CMK (cell line): ENCODE measurements at places on chromosomes 12 and 14.

DNA sequence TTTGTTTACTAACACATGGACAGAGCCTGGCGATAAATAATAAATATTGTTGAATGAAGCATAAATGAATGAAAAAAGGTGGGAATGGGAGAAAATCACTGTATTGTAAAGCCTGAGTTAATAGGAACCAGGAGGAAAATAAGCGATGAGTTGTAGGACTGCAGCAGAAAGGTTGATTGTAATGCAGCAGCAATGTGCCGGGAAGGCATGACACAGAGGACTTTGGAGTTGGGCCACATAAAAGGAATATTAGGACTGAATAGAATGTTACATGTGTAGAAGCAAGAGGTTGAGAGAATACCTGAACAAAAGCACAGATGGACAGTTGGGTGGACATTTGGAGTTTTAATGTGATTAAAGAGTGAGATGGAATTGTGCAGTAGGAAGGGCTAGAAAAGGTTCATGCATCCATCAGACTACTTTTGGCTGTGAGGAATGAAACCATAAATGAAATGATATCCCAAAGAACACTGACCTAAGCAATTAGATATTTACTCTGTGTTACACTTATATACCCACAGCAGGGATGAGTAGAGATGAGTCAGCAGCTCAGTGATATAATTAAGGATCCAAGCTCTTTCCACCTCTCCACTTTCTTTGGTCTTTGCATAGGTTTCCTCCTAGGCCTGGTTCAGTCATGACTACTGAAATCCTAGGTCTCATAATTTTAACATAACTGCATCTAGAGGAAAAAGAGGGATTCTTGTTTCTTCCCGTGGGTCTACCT lies 55.4 kb downstream of the CCER1 start:
- DNase-seq, result no peak

GRCh38 chr12:20434996-20435395 lies 66.7 kb downstream of the PDE3A start:
- DNase-seq, result no peak

DNA sequence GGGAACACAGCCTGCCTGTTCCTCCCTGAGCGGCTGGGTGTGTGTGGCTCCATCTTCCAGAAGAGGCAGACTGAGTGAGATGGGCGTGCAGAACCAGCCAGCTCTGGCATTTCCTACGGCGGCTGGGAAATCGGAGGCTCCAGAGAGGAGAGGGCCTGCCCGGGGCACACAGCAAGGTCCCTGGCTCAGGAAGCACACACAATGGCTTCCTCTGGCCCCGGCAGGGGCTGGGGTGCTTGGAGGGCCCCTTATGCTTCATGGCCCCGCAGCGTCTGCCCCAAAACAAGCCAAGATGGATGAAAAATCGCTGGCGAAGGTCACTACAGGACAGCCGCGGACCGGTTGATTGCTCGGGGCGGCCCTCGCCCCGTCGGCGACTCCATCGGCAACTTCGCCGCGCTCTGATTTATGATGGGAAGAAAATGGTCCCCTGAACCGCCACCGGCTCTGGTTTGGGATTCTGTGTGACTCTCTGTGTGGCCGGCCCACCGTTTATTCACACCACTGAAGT lies 191.5 kb upstream of the C14orf180 start:
- DNase-seq, result no peak

DNA sequence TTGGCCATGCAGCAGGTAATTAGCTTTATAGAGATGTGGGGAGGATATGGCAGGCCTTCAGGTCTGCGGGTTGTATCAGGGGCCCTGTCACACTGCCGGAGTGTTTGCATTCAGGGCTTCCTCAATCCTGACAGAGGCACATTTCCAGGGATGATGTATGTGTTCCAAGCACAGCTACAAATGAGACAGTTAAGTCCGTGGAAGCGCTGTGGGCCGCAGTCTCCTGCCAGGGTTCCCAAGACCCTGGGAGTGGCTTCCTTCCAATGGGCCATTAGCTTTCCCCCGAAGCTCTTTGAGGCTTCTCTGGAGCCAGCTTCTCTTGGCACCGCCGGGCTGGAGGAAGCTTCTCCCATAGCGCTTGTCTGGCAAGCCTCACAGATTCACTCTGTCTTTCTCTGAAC lies 1524.7 kb upstream of the TMEM132C start:
- DNase-seq, result no peak

GRCh38 chr12:79769189-79769859 lies 78.6 kb upstream of the PAWR start:
- DNase-seq, result no peak

DNA sequence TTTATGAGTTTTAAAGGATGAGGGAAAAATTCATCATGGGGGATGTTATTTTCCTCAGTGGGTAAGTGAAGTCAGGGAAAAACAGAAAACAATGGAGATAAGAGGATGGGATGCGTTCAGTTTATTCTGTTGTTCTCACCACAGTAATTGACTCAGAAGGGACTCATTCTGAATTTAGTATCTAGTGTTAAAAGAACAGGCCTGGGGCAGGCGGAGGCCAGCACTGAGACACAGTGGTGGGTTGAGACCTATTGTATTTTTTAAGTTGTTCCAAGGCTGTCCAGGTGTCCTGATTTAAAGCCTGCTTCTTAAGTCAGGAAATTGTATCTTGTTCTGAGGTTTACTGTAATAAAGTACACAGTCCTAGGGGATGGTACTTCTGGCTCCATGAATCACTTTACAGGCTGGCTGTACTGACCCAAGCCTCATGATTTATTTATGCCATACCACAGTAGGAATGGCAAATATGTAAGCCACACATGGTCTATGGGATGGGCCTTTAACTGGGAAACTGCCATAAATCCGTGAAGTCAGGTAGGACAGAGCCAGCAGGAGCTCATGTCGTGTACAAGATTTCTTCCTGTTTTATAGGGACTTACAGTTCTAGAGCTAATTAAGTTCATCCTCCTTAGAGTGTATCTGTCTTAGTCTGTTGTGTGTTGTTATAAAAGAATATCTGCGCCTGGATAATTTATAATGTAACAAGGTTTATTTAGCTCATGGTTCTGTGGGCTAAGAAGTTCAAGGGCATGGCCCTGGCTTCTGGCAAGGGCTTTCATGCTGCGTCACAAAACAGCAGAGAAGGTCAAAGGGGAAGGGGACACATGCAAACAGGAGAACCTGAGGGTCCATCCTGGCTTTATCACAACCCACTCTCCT lies 244.1 kb downstream of the FBXL14 start:
- no peak for DNase-seq

DNA sequence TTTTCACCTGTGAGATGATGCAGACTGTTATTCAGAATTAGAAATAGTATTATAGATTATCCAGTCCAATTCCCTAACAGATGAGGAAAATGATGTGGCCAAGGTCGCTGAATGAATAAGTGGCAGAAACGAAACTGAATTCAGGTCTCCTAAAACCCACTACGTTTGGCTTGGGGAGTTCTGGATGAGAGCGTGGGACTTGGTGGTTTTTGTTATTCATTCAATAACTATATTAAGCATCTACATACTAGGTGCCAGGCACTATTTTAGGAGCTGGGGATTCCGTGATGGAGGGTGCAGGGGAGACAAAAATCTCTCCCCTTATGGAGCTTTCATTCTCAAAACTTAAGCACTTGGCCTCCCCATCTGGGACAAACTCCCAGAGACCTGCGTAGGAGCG lies 813 bp upstream of the CCDC184 start:
- DNase-seq, result no peak

GRCh38 chr12:131737150-131737827 lies 26.4 kb downstream of the SFSWAP start:
- no peak for DNase-seq

- DNase-seq, result no peak
Observed at GRCh38 chr14:50044042-50044651, 72.2 kb downstream of the VCPKMT start.

DNA sequence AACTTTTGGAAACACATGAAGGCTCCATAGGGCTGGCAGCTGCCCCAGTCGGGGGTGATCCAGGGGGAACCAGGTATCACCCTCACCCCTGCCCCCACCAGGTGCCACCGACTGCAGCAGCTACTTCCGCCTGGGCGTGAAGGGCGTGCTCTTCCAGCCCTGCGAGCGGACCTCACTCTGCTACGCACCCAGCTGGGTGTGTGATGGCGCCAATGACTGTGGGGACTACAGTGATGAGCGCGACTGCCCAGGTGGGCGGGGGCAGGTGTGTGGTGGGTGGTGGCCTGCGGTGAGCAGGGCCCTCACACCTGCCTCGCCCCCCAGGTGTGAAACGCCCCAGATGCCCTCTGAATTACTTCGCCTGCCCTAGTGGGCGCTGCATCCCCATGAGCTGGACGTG lies 22.3 kb upstream of the NXPH4 start:
- no peak for DNase-seq

GRCh38 chr14:70658899-70659298 lies 17.2 kb downstream of the TTC9 start:
- DNase-seq, result no peak

DNA sequence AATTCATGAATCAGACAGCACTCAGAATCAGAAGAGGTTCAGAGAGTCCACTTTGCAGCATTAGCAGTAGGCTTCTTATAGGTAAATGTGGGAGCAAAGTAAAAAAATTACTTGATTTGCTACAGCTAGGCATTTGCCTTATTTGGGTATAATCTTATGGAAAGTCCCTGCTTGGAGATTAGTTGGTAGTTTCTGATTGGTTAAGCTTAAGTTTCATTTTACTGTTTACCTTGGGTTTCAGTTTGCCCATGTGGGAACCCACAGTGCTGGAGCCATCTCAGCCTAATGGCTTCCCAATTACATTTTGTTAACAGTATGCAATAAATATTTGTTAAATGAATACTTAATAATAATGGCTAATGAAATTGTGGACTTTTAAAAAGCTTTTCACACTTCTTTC lies 311.0 kb upstream of the FLRT2 start:
- no peak for DNase-seq

- DNase-seq, result no peak
Observed at GRCh38 chr12:49261721-49262120, 3.2 kb upstream of the TUBA1C start.

DNA sequence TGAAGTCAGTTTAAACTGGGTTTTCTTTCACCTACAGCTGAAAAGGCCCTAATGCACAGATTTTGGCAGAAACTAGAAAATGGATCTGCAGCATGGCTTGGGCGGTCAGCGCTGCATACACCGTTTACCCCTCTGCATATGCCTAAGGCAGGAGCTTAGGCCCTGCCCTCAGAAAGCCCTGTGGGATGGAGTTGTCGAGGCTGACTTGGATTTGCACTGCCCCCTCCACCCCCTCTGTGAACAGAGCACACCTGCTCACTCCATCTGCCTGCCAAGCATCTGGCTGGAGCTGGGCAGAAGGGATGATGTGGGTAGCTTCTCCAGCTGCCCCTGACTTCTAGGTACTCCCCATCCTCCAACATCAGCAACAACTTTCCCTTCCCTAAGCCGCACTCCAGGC lies 41.9 kb downstream of the TTC7B start:
- no peak for DNase-seq

GRCh38 chr14:64685371-64686281 lies 18.6 kb upstream of the PLEKHG3 start:
- DNase-seq, result no peak

- no peak for DNase-seq
Observed at GRCh38 chr12:13179211-13180074, 17.1 kb upstream of the EMP1 start.

GRCh38 chr14:35534873-35535482 lies 1.0 kb downstream of the INSM2 start:
- no peak for DNase-seq

DNA sequence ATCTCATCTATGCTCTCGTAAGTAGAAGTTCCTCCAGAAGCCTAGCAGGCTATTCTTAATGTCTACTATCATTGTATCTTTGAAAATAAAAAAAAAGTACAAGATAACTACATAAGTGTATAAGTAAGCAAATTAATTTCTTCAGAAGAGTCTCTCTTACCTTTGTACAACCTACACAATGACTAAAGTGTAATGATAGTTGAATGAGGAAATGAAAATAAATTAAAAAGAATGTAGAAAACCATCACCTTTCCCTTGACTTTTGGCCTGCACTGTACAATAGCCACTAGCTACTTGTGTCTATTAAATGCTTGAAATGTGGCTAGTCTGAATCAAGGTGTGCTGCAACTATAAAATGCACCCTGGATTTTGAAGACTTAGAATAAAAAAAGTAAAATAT lies 229.9 kb upstream of the FOXN3 start:
- DNase-seq, result no peak

DNA sequence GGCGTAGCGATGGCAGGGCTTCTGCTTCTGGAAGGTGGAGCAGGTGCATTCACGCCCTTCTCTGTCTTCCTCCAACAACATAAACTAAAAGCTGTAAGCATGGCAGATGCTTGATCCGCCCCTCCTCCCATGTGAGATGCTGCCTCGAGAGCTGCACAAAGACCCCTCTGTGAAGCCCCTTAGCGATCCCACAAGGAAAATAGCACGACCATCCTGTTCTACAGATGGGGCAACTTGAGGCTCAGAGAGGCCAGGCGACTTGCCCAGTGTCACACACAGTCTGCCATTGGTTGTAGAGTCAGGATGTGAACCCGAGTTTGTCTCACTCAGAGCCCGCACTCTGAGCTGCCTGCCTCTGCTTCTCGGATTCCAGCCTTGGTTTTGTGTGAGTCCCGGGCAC lies 144.4 kb downstream of the SCARB1 start:
- no peak for DNase-seq

GRCh38 chr14:32225378-32225920 lies 22.4 kb upstream of the RNU6-8 start:
- no peak for DNase-seq

- no peak for DNase-seq
Observed at GRCh38 chr12:47817272-47818006, 2.3 kb downstream of the HDAC7 start.

GRCh38 chr14:76964695-76965094 lies 63.8 kb downstream of the IRF2BPL start:
- no peak for DNase-seq

DNA sequence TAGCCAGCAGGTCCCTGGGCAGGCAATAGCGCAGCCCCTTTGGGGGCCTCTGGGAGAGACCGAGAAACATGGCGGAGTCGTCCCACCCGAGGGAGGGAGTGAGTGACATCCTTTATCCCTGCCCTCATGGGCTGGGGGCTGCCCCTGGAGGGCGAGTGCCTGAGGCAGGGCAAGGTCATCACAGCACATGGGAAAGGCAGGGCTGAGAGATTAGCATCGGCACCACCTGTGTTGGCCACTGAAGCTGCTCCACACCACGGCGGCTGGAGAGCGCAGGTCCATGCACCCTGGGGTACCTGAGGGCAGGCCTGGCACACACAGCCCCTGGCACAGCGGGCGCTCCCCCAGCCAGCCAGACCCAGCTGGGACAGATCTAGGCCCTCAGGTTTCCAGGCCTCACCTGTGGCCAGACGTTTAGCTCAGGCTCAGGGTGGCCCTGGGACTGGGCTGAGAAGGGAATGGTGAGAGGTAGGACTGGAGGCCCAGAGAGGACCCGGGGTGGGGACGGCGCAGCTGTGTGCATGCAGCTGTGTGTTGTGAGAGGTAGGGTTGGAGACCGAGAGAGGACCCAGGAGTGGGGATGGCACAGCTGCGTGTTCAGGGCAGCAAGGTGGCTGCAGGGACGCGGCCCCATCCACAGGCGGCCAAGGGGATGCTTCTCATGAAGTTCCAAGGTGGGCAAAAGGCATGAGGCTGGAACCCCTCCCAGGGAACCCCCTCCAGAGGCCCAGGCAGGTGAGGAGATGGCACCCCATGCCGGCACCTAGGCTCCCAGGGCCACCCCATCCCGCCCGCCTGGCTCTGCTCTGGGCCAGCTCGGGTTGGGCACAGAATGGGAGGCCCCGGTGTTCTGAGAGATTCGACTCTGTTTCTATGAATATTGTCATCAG lies 74.1 kb downstream of the KIF26A start:
- no peak for DNase-seq

- DNase-seq, result no peak
Observed at GRCh38 chr12:119089380-119090013, 89.2 kb upstream of the HSPB8 start.

- DNase-seq, result no peak
Observed at GRCh38 chr12:2624543-2625288, 170.1 kb upstream of the FKBP4 start.
